NCI-H2081 (cell line): ENCODE measurements at places on chromosomes 6 and 20.

DNA sequence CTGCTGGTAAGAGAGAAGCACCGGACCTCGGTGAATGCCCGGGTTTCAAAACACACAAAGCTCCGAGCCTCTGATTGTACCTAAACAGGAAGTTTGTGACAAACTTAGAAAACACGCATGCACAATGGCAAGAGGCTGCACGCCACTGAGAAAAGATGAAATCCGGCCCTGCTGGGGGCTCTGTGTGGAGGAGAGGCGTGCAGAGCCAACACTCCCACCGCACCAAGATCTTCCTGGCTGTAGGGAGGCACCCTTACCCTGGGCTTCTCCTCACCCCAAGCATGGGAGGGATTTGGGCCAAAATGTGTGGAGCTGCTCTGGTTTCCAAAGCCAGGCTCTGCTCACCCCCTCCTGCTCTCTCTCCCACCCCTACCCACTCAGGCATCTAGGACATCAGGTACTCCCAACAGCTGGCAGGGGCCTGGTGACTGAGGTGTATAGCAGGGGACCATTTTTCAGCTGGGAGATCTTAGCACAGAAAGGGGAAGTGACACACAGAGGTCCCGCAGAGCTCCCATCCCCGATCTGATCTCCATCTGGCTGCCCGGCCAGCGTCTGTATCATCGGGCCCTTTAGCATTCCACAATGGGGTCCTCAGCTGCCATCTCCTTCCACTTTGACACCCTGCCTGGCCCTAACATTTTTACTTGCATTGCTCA is 84.2 kb downstream of the TRERF1 start:
- no peak for DNase-seq

- DNase-seq = no peak
Observed at GRCh38 chr20:23156842-23157423, 70.8 kb upstream of the CD93 start.

GRCh38 chr6:112253841-112254816 is at the start of gene LAMA4:
Gene LAMA4, minus strand, starts transcription at chr6:112254567. Its CDS starts 417 bp downstream, at chr6:112254150.
- peak; percentile 58 for DNase-seq

DNA sequence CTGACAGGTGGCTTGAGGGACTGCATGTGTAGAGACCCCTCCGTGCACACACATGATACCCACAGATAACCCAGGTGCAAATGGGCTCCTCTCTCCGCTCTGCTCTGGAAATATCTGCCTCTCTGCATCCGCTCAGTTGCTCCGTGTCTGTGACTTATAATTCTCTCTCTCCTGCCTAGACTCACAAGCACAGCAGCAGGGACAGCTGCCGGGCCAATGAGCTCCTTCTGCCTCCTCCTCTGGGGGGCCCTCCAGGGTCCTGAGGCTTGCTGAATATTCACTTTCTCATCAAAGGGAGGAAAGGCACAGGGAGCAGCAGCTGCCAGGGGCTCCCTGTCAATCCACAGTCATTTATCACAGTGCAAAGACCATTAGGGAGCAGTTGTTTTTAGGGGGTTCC is 24.1 kb downstream of the LRFN2 start:
- DNase-seq = no peak

GRCh38 chr20:10490706-10491105 is 55.6 kb downstream of the SLX4IP start:
- DNase-seq = no peak

GRCh38 chr20:23125625-23126191 is 39.6 kb upstream of the CD93 start:
- DNase-seq = no peak

GRCh38 chr6:8651998-8652397 is 216.7 kb upstream of the SLC35B3 start:
- no peak for DNase-seq

- no peak for DNase-seq
Observed at GRCh38 chr6:24931296-24931695, 4.5 kb downstream of the RIPOR2 start.

DNA sequence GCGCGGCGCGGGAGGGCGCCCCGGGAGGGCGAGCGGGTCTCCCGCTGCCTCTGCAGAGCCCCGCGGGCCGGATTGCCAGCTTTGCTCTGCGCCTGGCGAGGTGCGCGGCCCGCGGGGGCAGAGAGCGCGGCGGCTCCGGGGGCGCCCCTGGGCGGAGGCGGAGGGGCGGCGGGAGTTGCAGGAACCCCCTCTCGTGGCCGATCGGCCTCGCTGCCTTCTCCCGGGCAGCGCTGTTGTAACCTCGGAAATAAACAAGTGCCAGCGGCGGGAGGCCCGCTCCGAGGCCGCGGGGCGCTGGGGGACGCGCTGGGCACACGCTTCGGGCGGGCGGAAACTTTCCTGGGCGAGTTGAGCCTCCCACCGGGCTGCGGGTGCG is 1.2 kb downstream of the CDH4 start:
- no peak for DNase-seq

GRCh38 chr6:71324194-71324785 is 35.7 kb downstream of the OGFRL1 start:
- no peak for DNase-seq
